ENCODE measurements at places on chromosomes 12 and 14.
A peak's percentile ranks its signal among the peaks of the same experiment; 100 is the strongest.

DNA sequence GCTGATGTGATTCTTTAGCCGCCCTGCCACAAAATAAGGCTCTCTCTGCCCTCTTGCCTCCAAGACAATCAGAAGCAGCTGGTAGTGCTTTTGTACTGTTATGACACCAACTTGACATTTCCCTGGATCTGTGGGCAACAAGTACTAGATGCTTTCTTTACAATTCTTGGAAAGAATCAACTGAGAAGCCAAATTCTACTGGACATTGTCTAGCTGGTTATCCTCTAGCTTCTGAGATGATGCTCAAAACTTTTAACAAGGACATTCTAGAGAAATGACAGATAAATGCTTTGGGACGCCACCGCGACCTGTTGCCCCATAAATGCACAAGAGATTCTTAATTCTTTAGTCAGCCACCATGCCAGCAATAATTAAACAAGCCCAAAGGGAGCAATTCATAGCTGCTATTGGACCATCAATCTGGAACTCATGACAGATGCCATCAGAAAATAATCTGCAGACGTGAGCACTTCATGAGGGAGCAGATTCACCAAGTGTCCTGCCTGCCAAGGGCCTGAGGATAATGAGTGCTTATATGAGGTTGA, 22.8 kb downstream of the FMNL3 start:
- no peak for DNase-seq

DNA sequence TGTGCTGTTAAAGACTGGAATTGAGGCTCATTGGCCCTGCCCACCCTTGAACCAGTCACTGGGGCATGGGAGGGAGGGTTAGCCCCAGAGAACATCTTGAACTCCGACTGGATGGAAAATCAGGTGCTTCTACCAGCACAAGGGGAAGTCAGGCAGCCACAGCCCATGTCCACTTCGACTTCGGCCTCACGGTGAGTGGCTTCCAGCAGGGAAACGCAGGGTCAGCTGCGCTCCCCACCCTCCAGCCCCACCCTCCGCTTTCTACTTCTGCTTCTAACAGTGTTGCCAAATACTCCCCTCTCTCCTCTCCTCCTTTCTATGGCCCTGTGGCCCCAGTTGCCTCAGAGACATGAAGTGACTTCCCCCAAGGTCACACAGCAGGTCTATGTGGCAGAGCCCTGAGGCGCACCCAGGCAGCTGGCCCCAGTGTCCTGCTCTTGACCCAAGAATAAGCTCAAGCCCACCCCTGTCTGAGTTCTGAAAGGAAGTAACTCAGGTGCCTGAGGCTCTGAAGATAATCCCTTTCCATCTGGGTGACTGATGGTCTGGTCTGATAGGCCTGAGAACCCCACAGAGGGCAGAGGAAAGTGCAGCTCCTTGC, 11.9 kb upstream of the SH2B3 start:
- DNase-seq = no peak

DNA sequence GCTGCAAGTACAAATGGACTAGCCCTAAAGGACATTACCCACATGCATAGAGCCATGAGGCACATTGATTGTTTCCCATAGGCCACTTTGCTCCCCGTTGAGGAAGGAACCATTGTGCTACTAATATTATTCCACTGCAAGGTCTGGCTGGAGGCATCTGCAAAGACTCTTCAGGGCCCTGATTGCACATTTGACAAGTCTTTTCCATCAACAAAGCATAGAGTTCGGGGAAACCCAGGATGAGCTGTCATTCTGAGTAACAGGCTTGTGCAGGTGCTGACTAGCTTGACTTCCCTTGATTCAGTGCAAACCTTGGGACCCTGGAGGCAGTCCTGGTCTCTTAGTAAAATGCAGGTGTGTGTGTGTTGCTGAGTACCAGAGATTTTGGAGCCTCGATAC, 73.8 kb downstream of the SUSD6 start:
- DNase-seq = peak; percentile 19

DNA sequence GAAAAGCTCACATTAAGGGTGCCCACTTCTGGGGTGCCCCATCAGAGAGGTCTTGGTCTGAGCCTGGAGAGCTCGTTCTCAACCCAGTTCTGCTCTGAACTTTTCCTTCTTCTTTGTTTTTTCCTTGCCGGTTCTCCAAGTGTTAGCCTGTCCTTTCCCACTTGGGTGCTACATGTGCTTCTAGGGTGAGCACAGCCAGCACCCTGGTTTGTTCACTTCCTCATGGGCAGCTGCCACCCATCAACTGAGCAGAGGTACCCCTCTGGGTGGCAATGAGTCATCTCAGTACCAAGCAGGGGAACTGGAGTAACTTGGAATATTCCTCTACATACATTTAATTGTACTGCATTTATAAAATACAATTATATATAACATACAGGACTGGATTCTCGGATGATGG, 3.9 kb upstream of the SYNE3 start:
- no peak for DNase-seq

DNA sequence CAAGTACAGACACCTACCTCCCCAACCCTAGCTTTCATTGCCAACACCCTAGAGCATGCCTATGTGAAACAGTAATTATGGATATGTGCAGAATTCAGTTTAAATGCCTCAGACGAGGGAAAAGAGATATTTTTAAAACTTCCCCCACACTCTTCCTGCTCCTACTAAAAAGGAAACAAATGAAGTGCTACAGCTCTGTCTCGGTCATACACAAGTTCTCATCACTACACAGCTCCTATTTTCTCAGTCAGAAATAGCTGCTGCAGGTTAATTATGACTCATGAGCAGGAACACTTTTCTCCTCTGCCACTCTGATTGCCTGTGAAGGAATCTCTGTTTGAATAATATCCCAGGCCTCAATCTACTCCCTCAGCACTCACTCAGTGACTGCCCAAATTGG, 703.6 kb upstream of the FLRT2 start:
- DNase-seq = no peak

DNA sequence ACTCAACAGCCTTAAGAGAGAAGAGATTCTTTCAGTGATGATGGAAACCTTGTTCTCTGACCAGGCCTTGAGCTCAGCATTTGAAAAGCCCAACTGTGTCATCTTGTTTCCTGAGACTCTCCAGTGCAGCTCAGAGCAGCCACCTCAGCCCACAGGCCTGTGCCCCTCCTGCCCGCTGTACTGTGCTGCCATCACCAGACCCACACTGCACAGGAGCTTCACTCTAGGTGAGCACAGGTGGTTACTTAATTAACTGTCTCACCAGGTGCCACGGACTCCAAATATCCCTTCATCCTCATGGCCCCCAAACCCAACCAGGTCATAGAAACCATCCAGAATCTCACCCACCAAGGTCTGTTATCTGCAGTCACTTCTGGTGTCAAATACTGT, 51.3 kb downstream of the JAG2 start:
- no peak for DNase-seq

DNA sequence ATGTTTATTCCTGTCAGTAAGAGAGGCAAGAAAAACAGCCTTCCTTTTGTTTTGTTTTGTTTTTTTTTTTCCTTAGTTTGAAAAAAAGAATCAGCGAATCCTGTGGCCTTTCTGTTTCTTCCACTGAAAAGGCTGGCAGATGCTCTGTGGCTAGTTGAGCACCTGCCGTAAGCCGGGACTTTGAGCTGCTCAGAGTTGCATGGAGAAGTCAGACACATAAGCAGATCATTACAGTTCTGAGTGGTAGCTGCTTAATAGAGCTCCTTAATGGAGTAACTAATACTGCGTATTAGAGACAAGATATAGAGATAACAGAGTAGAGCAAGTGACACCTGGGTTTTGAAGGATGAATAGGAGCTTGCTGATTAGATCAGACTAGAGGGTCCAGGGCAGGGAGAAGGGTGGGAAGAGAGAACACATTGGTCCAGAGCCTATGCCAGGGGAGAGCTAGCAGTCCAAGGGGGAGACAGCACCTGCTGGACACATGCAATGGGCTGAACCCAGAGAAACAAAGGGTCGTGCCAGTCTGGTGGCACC, 129.4 kb downstream of the TSPAN9 start:
- no peak for DNase-seq

DNA sequence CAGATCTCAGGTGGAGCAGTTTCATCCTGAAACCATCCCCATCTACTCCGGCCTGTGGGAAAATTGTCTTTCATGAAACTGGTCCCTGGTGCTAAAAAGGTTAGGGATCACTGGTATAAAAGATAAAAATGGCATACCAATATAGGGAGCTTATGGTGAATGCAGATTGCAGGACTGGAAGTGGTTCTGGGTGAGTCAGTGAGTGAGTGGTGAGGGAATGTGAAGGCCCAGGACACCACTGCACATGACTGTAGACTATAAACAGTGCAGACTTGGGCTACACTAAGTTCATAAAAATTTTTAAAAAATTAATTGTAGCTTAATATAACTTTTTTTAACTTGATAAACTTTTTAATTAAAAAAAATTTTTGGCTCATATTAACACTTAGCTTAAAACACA, 67.0 kb upstream of the RD3L start:
- DNase-seq = no peak

DNA sequence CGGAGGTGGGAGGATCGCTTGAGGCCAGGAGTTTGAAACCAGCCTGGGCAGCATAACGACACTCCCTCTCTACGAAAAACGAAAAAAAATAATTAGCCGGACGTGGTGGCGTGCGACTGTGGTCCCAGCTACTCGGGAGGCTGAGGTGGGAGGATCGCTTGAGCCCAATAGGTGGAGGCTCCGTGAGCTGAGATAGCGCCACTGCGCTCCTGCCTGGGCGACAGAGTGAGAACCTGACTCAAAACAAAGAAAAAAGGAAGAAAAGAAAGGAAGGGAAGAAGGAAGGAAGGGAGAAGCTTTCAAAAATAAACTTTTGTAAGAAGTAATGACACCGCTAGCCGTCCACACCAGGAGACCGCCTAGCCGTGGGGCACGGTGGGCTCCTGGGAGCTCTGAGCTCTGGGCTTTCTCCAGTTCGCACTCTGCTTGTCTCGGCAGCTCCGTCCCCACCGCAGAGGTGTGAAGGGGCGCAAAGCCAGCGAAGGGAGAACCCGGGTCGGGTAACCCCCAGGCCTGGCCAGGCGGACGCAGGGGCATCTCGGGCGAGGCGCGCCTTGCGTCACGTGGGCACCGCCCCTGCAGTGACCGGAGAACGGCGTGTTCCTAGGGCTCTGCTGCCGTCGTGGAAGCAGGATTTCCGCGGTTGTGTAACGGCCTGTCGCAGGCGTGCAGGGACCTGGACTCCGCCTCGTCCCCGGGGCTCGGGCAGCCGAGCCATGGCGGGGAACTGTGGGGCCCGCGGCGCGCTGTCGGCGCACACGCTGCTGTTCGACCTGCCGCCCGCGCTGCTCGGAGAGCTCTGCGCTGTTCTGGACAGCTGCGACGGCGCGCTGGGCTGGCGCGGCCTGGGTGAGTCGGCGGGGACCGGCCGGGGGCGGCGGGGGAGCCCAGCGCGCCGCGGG, at the start of gene IRAK3:
IRAK3 (plus strand) TSS at position 631 of the 902 bp plus-strand sequence; CDS start at position 717, 86 bp downstream.
- peak; percentile 13 for DNase-seq

- DNase-seq = no peak
Measured at GRCh38 chr12:32399370-32400113, at the start of gene FGD4. TSS of gene FGD4 (plus strand) at chr12:32399558.

- no peak for DNase-seq
Measured at GRCh38 chr14:36173161-36173560, 3.4 kb downstream of the PTCSC3 start.

DNA sequence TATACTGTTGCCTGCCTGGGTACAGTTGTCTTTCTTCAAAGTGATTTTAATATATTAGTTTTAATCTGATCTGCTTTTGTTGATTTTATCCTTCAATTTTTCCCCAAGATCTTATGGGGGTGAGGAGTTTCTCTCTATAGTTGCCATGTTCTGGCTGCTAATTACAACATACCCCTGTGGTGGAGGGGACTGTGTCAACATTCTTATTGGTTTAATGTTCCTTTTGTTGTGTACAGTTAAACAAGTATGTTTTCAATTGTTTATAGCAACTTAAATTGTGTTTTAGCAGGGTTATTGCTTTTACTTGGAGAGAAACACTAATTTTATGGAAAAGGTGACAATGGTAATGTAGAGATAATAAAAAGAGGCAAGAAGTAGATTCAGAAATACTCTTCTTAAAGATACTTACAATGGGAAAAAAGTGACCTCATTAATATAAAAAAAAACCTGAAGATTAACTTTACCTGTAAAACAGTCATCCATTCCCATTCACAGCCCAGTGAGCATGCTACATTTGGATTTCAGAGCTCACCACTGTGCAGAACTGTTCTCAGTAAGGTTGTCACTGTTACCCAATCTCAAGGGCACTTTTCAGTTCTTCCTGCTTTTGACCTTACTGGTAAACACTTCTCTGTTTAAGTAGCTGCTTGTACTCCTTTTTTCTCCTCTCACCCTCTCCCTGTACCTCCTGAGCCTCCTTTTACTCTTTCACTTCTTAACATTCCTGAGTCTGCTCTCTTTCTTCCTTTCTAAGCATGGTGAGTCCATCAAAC, 8.1 kb upstream of the LRRK2 start:
- no peak for DNase-seq

- DNase-seq = no peak
Measured at GRCh38 chr14:100649173-100649519, 61.9 kb upstream of the BEGAIN start.

DNA sequence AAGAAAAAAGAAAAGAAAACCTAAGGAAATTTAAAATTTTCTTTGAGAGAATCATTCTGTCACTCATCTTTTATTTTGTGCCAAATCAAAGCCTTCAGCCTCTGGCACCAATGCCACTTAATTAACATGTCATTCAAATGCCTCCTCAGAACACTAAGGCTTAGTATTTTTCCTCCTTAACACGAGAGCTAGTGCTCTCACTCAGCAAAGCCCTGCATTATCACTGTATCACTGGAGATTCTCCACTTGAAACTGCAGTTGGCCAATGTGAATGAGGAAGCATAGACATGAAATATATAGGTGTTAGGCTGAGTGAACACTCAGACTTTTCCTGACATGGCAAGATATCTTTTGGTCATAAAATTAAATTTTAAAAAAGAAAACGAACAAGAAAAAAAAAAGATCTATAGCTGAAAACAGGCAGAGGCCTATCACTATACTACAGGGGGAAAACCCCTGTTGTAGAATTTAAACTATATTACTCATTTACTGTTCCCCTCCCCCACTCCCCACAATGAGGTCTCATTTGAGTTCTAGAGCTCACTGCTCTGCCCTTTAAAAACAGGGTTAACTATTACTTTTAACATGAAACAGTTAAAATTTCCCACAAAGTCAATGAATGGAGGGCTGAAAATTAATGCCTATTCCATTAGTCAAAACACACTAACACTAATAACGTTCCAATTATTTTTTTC, 5.1 kb downstream of the MBIP start:
- DNase-seq = no peak

DNA sequence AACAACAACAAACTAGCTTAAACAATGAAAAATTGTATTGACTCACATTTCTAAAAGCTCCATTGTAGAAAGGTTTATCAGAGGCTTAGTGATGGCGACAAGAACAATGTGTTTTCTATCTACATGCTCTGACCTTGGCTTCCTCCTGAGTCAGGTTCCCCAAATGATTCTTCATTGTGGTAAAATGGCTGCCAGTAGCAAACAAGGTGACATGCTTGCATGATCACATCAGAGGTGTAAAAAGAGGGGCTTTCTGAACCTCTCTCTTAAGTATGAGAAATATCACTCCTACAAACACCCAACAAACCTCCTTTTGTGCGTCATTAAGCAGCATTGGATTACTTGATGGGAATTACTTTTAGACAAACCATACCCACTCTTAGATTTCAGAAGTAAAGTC, 252.4 kb upstream of the SYT1 start:
- DNase-seq = no peak

- DNase-seq = no peak
Measured at GRCh38 chr14:73879027-73879426, 7.6 kb upstream of the ZNF410 start.
